ENCODE measurements at places on chromosomes 13 and 19.

- DNase-seq, result no peak
These were observed 2.2 kb upstream of the COLGALT1 start for GRCh38 chr19:17553256-17553655.

DNA sequence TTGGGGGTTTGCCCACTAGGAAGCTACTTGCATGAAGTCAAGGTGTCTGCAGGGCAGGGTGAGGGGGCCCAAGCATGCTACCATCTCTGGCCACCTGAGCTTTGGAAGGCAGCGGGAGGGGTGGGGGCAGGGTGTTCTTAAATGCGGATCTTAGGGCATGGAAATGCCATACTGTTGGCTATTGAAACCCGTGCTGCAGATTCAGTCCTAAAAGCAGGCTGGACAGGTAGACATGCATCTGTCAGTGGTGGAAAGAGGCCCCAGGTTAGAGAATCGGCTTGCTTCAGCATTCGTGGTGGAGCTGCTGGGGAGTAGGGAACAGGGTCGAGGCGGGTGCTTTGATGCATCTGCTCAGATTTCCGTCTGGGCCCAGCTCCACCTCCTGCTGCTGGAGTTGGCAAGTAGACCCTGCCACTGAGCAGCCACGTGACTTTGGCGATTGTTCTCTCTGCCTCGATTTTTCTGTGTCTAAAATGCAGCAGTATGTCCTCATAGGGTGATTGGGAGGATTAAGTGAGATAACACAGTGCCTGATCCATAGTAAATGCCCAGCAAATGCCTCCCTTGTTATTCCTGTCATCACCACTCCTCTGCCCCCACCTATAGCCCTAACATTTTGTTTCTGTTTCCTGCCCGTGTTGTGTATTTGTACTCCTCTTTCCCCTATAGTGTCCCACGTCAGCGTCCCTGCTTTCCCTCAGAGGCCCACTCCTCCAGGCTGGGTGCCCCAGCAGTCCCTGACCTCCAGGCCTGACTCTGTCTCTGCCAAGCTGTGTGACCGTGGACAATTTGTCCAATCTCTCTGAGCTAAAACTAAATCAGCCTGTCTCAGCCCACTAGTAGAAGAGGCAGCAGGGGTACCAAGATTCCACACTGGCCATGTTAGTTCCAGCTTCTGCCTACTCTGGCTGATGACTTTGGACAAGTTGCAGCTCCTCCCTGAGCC lies 5.8 kb downstream of the PPP1R37 start:
- no peak for DNase-seq

DNA sequence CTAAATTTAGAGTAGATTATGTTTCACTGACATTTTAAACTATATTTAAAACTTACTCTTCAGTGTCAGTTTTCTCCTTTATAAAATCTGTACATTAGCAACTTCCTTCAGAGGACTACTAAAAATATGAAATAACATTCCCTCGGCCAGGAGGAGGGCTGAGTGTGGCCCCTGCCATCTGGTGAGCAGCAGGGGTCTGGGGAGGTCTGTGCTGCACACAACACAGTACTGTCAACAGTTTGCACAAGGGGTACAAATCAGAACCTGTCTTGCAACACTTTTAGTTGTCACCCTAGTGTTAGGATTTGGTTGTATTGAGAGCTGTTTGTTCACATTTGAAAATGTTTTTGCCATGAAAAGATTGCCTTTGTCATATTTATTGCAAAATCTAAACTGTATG lies 48.9 kb downstream of the TPP2 start:
- DNase-seq, result no peak

GRCh38 chr19:52646571-52647217 lies 8.5 kb upstream of the ZNF83 start:
- no peak for DNase-seq

DNA sequence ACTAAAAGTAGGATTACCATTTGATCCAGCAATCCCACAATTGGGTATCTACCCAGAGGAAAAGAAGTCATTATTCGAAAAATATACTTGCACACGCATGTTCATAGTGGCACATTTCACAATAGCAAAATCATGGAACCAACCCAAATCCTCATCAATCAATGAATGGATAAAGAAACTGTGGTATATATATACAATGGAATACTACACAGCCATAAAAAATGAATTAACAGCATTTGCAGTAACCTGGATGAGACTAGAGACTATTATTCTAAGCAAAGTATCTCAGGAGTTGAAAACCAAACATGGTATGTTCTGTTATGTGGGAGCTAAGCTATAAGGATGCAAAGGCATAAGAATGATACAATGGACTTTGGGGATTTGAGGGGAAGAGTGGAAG lies 3.0 kb downstream of the ZNF708 start:
- no peak for DNase-seq

- DNase-seq, result no peak
These were observed 181.9 kb downstream of the PCDH9 start for GRCh38 chr13:67048084-67048820.

DNA sequence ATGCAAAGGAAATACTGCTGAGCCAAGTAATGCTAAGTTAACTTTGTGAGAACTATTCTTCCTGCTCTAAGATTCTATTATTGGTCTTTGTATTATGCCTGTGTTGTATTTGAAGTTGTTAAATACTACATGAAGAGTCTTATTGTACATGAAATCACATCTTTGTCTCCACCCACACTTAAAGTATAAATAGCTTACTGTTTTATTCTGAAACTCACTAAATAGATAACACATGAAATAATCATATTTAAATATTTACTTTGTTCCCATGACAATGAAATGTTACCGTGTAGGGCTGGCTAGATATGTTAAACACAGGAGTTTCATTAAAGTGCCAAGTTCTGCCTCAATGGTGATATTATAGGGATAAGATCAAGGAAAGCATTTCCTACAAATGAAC lies 562.1 kb upstream of the ATXN8OS start:
- no peak for DNase-seq

DNA sequence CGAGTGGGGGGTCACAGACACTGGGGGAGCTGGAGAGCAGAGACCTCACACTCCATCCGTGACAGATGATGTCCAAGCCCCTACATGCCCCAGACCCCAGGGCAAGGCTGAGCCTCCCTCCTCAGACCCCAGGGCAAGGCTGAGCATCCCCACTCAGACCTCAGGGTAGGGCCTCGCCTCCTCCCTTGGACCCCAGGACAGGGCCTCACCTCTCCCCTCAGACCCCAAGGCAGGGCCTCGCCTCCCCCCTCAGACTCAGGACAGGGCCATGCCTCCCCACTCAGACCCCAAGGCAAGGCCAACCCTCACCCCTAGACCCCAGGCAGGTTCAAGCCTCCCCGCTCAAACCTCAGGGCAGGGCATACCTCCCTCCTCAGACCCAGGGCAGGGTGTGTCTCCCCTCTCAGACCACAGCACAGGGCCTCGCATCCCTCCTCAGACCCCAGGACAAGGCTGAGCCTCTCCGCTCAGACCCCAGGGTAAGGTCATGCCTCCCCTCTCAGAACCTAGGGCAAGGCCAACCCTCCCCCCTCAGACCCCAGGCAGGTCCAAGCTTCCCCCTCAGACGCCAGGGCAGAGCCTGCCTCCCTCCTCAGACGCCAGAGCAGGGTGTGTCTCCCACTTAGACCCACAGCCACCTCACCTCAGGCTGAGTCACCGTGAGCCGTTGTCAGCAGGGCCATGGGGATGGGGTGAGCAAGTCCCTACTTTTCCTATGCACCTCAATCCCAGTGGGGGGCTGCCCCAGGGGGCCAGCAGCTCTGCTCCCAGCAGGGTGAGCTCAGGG lies 1.7 kb upstream of the S1PR4 start:
- DNase-seq, result peak; percentile 42

DNA sequence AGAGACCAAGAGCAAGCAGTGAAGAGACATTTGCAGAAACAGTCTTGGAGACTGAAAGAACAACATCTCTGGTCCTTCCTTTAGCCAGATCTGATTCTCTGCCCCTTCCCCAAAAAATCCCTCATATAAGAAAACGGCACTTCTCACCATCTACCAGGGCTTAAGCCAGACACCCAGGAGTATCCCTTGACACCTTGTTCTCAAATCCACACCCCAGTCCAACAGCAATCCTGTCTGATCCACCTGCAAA lies 1.7 kb upstream of the PLEKHG2 start:
- no peak for DNase-seq

GRCh38 chr19:48424694-48425219 lies 21.0 kb upstream of the GRWD1 start:
- DNase-seq, result no peak

- no peak for DNase-seq
These were observed at the start of gene PNMA8A for GRCh38 chr19:46471116-46471733. TSS of gene PNMA8A (minus strand) at chr19:46471563. CDS start at chr19:46471035, 528 bp downstream.

DNA sequence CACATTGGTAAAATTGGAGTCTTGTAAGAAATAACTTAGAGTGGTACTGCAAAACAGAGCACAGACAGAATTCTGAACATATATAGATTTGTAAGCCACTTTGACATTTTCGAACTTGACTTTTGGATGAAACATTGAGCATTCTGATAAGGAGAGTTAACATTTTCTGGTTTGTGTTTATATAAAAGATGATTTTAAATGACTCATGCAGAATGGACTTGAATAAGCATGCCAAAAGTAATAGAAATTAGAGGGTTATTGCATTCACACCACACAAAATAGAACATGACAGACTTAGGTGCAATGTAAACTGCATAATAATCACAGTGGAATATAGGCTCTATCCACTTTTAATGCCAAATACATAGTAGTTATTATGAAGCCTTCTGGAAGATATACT lies 507.0 kb downstream of the DACH1 start:
- DNase-seq, result no peak

DNA sequence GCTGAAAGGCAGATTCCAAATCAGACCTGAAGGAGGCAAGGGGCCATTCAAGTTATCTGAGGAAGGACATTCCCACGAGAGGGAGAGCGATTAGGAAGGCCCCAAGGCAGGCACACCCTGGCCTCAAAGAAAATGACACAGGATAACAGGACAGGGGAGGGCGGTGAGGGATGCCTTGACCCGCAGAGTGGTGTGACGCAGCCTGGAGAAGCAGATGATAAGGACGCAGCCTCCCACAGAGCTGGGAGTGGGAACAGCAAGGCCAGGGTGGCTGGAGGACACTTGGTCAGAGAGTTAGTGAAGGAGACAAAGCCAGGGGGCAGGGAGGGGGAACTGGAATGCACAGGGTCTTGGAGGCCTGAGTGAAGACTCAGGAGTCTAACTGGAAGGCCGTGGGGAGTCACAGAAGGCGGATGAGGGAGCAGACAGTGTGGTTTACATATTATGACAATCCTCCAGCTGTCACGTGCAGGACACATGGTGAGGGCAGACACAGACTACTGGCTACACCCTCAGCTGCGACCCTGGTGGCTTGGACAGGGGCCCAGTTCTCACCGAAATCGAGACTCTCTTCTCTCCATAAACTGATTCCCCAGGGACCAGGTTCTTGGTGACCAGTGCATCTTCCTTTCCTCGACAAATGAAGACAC lies 5.8 kb upstream of the DYRK1B start:
- DNase-seq, result no peak

GRCh38 chr19:43470288-43470687 lies 4.9 kb upstream of the LYPD3 start:
- no peak for DNase-seq

GRCh38 chr13:24624801-24625231 lies 55.4 kb upstream of the ATP12A start:
- DNase-seq, result no peak

GRCh38 chr13:53281677-53282076 lies 253.1 kb downstream of the OLFM4 start:
- no peak for DNase-seq

GRCh38 chr13:110548891-110549794 lies 12.4 kb downstream of the RAB20 start:
- DNase-seq, result no peak

DNA sequence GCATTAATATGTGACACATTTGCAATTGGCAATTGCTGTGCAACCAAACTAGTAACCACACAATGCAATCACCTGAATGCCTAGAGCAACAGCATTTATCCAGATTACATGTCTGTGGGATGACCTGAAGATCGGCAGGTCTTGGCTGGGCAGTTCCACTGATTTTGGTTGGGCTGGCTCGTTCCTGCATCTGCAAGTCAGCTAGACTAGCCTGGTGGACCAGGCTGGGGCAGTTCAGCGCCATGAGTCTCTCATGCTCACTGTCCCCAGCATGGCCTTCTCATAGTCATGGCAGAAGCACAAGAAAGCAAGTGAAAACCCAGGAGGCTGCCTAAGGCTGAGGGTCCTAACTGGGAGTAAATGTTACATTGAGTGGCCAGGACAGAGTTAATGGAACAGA lies 229.1 kb upstream of the TSHZ3 start:
- DNase-seq, result no peak

GRCh38 chr13:35460061-35460460 lies 16.4 kb downstream of the MAB21L1 start:
- no peak for DNase-seq

- no peak for DNase-seq
These were observed 93.1 kb downstream of the STOML3 start for GRCh38 chr13:38897521-38897920.

GRCh38 chr13:93169980-93170379 lies 56.6 kb upstream of the GPC6 start:
- no peak for DNase-seq

DNA sequence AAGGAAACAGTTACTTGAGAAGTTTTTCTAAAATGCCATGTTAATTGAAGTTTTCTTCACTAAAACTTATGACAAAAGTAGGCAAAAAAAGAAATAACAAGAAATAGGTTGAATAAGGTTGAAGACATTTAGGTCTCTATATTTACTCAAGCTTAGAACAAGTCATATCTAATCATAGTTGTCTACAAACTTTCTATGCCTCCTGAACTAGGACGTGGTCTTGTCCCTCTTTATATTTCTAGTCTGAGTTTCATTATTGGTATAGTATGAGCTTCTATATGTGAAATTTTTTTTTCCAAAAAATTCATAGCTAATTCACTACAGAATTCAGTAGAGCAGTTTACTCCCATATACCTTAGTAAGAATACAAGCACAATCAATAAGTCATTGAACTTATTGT lies 836.4 kb downstream of the SLITRK6 start:
- no peak for DNase-seq

- DNase-seq, result no peak
These were observed 14.6 kb upstream of the SIN3B start for GRCh38 chr19:16814526-16815100.

GRCh38 chr19:52286256-52286655 lies 10.7 kb upstream of the ZNF480 start:
- no peak for DNase-seq

All from stimulated activated CD4-positive, alpha-beta T cell treated with anti-CD3 and anti-CD28 coated beads, TNF-alpha, amount 100 ng/mL, for 4 hours (primary cell).